Stimulated activated CD8-positive, alpha-beta memory T cell treated with anti-CD3 and anti-CD28 coated beads, Interleukin-15, amount 100 ng/mL, for 24 hours (primary cell): ENCODE measurements at places on chromosomes 6 and 20.

GRCh38 chr20:24436160-24436559, 33.3 kb upstream of the SYNDIG1 start:
- DNase-seq, result no peak

- no peak for DNase-seq
Observed at GRCh38 chr20:8443464-8444072, 311.5 kb downstream of the PLCB1 start.

- DNase-seq, result no peak
Observed at GRCh38 chr20:59802471-59803221, 130.8 kb downstream of the SYCP2 start.

- no peak for DNase-seq
Observed at GRCh38 chr20:59730722-59731121, 126.4 kb downstream of the PHACTR3 start.

- DNase-seq, result no peak
Observed at GRCh38 chr6:158334534-158334933, 22.3 kb downstream of the TULP4 start.

DNA sequence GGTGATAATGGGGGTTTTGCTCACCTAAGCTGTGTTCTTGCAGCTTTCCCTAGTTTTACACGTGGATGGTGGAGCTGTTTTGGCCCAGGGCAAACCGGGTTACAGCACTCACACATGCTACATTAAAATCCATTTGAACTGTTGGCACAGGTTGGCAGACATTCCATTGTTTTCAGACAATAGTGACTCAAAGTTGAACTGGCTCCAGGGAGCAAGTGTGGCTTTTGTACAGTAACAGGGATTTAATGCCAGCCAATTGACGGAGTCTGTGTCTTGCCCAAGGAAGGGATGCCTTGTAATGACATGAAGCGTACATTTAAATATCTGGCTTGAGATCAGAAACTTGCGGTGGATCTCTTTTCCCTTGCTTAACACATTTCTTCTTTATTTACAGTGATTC, 183.1 kb downstream of the DTNBP1 start:
- no peak for DNase-seq

DNA sequence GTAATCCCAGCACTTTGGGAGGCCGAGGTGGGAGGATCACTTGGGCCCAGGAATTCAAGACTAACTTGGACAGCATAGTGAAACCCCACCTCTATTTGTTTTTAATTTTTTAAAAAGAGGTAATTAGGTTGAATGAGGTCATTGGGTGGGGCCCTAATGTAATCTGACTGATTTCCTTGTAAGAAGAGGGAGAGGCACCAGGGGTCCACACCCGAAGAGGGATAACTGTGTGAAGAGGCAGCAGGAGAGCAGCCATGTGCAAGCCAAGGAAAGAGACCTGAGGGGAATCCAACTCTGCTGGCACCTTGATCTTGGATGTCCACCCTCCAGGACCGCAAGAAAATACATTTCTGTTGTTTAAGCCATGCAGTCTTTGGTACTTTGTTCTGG, 63.4 kb downstream of the QRSL1 start:
- DNase-seq, result no peak

DNA sequence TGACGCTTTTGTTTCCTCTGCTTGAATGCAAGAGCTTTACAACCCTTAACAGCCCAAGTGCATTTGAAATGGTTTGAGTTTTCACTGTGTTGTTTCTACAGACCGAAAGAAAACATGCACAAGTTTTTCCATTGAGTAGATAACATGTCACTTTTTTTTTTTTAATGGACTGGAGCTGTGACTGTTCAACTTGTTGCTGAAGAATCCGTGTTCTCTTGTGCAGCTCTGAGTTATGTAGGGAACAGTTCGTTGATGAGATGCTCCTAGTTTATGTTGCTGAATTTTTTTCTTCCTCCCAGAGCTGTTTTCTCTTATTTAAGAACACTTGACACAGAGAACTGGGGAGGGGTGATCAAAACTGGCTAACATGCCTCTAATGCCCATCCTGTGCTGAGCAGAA, 89.3 kb downstream of the DTD1 start:
- no peak for DNase-seq

DNA sequence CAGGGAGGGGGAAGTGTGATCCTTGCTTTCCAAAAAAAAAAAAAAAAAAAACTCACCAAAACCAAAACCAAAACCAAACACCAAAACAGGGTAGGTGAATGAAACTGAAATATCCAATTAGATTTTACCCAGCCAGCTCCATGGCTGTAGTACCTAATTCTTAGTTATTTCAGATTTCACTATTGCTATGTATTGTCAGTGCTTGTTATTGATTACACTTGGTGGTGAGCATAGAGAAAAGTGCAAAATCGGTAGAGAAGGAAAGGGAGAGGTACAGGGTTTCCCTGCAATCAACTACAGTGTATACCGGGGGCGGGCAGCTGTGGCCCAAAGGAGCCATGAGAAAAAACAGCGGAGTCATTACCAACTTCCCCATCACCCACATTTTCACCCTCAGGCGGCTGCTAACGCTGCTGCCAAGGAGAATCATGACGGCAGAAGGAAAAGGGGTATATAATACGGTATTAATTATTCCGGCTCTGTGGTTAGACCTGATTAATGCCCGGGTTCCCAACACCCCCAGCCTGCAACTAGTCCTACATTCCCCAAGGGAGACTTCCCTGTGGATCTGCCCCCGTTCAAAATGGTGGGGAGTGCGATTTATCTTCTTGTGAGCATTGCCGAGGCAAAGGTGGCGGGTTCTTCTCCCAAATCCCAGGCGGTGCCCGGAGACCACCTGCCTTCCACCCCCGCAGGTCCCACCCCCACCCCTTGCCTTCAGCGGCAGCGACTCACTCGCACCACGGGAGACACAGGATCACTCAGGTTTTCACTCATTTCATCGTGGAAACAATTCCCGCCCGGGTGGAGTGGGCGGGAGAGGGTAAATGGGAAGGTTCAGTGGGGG, at the start of gene C6orf62:
C6orf62 (minus strand) TSS at position 30 of the 847 bp plus-strand sequence. CDS start 486 bp downstream, outside the sequence.
- peak; percentile 25 for DNase-seq

DNA sequence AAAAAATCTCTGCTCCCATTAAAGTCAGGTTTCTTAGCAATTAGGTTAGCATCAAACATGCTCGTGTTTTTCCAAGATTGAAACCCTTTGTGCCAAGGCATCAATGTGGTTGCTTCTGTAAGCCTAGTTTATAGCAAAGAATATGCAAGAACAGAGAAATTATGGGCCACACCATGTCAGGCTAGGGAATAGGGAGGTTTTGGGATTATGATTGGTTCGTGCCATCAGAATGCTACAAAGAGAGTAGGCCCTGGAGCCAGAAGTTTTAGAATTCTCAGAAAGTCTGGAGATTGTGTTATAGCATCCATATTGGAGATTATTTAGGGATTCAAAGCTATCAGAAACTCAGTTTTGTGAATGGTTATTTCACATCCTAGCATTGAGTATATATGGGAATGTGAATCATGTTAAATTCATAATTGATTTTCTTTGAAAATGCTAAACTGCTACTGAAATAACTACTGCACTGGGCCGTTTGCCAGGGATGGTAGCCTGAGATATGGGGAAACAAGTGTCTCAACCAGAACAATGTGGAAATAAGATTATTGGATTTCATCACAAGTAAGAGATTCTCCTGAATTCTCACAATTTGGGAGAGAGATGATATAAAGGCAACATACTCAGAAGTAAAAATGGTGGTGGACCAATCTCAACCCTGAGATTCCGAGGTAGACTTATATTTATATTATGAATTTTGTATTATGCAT, 45.3 kb downstream of the ZNF292 start:
- no peak for DNase-seq

- no peak for DNase-seq
Observed at GRCh38 chr6:45075246-45075645, 252.9 kb upstream of the RUNX2 start.

GRCh38 chr6:20574355-20574754, 40.1 kb downstream of the CDKAL1 start:
- DNase-seq, result no peak

GRCh38 chr6:143283887-143284645, 166.4 kb downstream of the ADAT2 start:
- no peak for DNase-seq
